Activated CD4-positive, alpha-beta T cell treated with anti-CD3 and anti-CD28 coated beads, Interleukin-2, amount 50 U/mL, for 48 hours (primary cell): ENCODE measurements at places on chromosomes 5 and 9.

GRCh38 chr5:178416206-178416882 lies 173.8 kb downstream of the COL23A1 start:
- DNase-seq = no peak

GRCh38 chr9:133264235-133264764 lies 10.7 kb downstream of the ABO start:
- no peak for DNase-seq

- no peak for DNase-seq
Observed at GRCh38 chr5:35856765-35857351, at the start of gene IL7R. TSS of gene IL7R (plus strand) at chr5:35856891. CDS start at chr5:35856978, 87 bp downstream.

DNA sequence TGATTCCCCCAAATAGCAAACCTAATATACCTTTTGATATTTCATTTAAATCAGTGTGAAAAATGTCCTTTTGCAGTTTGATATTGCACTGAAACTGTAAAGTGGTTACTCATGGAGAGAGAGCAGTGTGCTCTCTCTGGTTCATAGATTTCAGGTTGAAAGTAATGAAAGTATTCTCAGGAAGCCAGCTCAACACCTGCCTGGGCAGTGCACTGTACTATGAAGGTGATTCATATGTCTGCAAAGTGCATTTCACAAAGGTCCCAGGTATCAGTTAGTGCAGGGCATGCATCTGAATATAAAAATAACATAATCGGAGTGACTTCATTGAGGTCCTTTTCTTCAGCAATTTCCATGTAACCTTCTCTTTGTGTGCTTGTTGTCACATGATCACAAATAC lies 274.3 kb downstream of the CDH18 start:
- no peak for DNase-seq

DNA sequence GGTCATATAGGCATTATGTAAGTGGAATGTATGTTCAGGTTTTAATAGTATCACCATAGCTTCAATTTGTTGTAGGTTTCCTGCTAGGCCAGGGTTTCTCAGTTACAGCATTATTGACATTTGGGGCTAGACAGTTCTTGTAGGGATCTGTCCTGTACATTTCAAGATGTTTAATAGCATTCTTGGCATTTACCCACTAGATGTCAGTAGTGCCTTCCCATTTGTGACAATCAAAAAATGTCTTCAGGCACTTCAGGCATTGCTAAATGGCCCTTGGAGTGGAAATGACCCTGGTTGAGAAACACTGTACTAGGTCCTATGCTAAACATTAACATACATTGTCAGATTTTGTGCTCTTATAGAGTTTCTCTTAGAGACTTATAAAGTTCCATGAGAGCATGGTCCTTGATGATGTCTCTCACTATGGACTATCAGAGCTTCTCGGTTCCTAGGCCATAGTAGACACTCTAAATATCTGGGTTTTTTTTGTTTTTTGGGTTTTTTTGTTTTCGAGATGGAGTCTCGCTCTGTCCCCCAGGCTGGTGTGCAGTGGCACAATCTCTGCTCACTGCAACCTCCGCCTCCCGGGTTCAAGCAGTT lies 1.4 kb downstream of the KIF20A start:
- no peak for DNase-seq

GRCh38 chr5:16492398-16493140 lies 27.0 kb upstream of the ZNF622 start:
- no peak for DNase-seq

DNA sequence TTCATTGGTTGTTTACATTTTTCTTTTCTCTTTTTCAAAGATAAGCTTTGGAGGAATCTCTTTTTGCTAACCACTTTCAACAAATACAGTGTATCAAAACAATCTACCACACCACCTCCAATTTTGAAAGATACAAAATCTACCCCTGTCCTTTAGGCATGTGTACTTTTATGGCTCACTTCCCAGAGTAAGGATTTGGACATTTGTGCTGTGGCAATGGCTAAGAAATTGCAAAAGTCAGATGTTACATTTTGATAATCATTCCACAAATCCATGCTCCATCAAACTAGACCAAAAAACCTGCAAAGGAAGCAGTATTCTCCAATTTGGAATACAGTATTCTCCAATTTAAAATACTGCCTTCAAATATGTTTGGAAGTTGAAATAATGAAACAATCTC lies 204.9 kb downstream of the MCTP1 start:
- no peak for DNase-seq

DNA sequence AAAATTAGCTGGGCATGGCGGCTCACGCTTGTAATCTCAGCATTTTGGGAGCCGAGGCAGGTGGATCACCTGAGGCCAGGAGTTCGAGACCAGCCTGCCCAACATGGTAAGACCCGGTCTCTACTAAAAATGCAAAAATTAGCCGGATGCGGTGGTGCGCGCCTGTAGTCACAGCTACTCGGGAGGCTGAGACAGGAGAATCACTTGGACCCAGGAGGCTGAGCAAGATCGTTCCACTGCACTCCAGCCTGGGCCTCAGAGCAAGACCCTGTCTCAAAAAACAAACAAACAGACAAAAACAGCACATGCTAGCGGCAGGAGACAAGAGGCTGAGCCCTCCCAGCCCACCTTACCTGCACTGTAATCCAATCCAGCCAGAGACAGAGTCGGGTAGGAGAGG lies 1.1 kb upstream of the DOLPP1 start:
- no peak for DNase-seq

DNA sequence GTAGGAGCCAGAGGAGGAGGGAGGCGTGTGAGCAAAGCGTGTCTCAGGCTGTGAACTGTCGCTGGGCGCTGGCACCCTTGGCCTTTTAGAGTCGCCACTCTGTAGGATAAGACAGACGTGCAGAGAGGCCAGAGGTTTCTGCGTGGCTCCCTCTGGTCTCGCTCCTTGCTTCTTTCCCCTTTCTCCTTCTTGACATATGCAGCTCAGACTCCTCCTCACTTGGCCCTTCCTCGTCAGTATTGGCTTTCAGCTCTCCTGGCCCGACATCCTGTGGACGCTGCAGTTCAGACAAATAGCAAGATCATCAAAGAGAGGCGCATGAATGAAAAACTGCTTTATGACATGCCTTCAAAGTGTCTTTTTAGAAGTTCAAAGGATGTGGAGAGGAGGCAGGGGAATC lies 116.8 kb upstream of the SPRY4 start:
- no peak for DNase-seq

- DNase-seq = no peak
Observed at GRCh38 chr9:95459851-95460517, 56.8 kb downstream of the PTCH1 start.

GRCh38 chr5:4419281-4419680 lies 720.8 kb upstream of the ADAMTS16 start:
- no peak for DNase-seq

DNA sequence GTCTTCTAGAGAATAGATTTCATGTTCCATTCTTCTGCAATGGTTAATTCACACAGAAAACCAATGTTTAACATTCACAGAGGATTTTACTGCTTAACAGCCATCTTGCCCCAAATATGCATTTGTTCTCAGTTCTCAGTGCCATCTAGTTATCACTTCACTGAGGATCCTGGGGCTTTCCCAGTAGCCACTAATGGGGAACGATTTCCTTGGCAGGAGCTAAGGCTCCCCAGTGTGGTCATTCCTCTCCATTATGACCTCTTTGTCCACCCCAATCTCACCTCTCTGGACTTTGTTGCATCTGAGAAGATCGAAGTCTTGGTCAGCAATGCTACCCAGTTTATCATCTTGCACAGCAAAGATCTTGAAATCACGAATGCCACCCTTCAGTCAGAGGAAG lies 3.4 kb downstream of the ERAP2 start:
- DNase-seq = no peak

DNA sequence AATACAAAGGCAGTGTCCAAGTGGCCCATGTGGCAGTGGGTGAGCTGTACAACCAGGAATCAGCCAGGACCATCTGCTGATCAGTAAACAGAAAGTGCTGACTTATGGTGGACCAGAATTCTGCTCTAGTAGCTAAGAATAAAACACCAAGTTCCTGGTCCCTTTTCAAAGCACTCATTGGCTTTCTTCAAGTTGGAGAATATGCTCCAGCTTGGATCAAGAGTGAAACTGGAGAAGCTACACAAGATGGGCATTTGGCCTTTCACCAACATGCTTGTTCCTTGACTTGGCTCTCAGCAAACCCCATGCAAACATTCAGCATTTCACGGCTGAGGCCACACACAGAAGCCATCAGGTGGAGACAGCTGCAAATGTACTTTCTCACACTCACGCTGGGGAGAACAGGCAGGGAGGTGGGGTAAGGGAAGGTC lies 32.1 kb downstream of the MARCHF3 start:
- DNase-seq = no peak

DNA sequence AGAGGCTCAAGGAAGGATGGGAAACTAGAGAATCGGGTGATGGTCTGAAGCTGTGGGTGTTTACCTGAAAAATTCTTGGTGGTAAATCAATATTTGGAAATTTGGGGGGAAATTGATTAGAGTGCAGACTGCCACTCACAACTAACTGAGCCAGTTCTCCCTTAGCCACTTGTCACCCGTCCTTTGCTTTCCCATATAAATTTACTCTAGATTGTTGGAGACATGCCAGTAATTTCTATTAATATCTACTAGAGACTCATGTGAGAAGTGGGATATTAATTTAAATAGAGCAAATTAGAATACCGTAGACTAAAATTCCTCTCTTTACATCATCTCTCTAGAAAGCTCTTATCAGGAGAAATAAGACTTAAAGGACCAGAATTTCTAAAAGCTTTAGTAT lies 471.3 kb upstream of the DAB2 start:
- no peak for DNase-seq

- DNase-seq = peak; percentile 49
Observed at GRCh38 chr5:131068893-131069643, 96.0 kb downstream of the HINT1 start.

DNA sequence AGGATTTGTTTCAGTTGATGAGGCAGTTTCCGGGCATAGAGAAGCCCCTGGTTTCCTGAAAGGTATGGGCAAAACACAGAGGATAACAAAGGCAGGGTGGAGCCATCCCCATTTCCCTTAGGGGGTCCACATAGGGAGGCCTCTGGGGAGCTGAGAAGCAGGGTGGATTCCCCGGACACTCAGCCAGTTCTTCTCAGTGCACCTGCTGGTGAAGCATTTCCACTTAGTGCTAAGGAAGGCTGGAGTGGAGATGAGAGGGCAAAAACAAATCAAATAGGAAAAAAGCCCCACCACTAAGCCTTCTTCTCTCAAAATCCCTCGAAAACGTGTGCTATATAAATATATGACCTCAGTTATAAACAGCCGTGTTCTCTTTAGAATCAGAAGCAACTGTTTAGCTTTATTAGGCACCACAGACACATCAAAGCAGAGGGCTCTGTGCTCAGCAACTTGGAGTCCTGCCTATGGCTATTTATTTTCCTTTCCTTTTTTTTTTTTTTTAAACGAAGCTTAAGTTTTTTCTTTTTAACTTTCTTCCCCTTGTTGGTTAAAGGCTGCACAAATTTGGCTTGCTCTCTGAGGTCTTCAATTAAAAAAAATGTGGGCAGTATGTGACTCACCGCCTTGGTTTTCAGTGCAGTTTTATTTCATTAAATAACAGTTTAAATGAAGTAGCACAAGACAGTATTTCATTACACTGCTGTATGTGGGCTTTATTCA lies 67.7 kb downstream of the PRDM6 start:
- DNase-seq = no peak

- DNase-seq = no peak
Observed at GRCh38 chr9:127520941-127521918, 69.9 kb downstream of the LRSAM1 start.

DNA sequence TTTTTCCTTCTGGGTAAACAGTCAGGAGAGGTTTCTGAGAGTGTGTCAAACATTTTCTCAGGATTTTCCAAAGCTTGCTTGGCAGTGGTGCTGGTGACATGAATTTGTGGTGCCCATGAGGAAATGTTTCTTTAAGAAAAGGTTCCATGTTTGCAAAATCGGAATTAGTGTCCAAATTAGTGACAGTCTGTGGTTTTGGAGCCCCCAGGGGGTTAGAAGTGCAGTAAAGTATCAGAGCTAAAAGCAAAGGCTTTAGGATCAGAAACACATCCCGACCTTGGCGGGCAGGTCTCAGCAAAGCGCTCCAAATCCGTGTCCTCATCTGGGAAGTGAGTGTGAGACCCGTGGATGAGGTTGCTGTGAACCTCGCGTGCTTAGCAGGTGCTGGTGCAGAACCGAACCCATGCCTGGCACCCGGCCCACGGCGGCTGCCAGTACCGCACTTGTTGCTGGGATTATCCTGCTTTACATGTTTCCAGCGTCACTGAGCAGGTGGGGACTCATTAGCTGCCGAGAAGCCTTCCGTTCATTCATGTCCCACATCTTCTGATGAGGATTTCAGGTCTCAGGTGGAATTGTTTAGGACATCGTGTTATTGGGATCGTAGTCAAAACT lies 70.8 kb upstream of the COL5A1 start:
- no peak for DNase-seq

DNA sequence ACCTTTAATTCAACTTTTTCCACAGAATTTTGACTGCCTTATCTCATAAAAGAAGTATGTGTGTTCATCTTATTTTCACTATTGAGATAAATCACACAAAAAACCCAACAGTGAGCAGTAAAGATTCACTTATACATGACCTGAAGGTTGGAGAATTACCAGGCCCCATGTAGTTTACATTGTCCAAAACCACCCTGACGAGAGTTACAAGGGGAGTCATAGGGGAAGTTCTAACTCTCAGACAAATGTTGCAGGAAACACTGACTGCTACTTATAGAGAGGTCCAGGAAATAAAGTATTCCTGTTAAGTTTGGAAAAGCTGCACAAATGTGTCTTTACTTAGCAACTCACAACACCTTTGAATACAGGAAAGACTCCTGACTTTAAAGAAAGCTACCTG lies 14.1 kb downstream of the SPATA9 start:
- DNase-seq = no peak

GRCh38 chr5:80864706-80865435 lies 95.3 kb upstream of the RASGRF2 start:
- DNase-seq = peak; percentile 34

GRCh38 chr5:110063640-110064602 lies 374.2 kb downstream of the MAN2A1 start:
- DNase-seq = no peak

GRCh38 chr9:137041124-137041523 lies 4.9 kb downstream of the NPDC1 start:
- no peak for DNase-seq

GRCh38 chr5:155866971-155867370 lies 460.0 kb upstream of the SGCD start:
- no peak for DNase-seq

- DNase-seq = no peak
Observed at GRCh38 chr5:122902263-122902662, 56.9 kb downstream of the SNX24 start.

- DNase-seq = no peak
Observed at GRCh38 chr9:88983865-88984542, 7.3 kb upstream of the S1PR3 start.
